ENCODE measurements at places on chromosomes 4 and X.

DNA sequence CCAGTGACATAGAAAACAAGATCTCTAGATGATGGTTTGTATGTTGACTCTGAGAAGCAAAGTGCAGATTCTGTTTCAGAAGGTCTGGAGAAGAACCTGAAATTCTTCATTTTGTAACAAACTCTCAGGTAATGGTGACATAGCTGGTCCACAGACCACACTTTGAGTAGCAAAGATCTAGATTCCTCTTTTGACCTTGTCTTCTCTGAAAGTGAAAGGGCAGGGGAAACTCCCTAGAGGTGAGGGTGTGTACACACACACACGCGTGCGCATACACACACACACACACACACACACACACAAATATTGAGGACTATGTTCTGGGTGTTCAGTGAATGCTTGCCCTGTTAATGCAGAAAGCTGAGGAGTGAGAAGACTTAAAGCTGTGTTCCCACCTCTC is 110.1 kb downstream of the NHSL2 start:
- DNase-seq = no peak

GRCh38 chr4:80431203-80431965 is 95.9 kb downstream of the CFAP299 start:
- no peak for DNase-seq

DNA sequence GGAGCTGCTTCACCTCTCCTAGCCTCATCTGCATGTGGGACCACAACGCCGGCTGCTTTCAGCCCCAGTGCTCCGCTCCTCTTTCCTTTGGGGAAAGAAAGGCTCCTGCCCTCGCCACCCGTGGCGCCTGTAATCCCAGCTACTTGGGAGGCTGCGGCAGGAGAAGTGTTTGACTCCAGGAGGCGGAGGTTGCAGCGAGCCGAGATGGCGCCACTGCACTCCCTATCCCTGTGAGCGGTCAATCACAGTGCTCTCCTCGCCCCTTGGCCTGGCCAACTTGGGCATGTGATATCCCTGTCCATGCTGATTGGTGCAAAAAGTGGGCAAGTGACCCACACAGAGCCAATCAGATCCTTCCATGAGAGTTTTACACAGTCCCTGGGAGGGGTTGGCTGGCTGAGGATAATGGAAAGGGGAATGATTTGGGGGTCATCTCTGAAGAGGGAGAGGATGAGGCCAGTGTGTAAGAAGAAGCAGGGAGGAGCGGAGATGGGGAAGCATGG is 56.2 kb downstream of the WFS1 start:
- DNase-seq = no peak

DNA sequence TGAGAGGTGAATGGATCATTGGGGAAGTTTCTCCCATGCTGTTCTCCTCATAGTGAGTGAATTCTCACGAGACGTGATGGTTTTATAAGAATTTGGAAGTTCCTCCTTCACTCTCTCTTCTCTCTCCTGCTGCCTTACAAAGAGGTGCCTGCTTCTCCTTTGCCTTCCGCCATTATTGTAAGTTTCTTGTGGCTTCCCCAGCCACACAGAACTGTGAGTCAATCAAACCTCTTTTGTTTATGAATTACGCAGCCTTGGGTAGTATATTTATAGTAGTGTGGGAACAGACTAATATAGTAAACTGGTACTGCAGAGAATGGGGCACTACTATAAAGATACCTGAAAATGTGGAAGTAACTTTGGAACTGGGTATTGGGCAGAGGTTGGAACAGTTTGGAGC is 7.8 kb upstream of the CTAG2 start:
- no peak for DNase-seq

- no peak for DNase-seq
Observed at GRCh38 chrX:119495734-119496726, 27.8 kb downstream of the SLC25A5 start.

DNA sequence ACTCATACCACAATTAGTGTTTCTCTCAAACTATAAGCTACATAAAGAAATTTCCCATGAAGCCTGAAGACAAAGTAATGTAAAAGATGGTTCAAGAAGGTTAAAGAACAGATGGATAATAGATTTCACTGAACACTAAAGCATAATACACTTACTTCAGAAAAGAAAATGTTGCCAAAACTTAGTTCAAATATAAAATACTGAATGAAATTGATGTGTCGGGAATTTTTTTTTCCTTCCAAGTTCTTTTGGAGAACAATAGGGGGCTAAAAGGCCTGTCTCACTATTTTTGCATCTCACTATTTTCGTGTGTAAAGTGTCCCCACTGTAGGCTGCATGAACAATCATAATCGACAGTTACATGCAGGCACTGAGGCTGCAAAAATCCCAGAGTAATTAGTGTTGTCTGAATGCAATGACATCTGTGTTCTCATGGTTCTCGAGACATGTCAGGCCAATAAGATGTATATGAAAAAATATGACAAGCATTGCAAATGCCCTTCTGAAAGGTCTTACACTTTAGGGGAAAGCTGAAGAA is 11.9 kb upstream of the MAB21L2 start:
- no peak for DNase-seq

- DNase-seq = no peak
Observed at GRCh38 chr4:31085689-31086088, 365.5 kb downstream of the PCDH7 start.

Data from stimulated activated CD4-positive, alpha-beta T cell treated with anti-CD3 and anti-CD28 coated beads, Interleukin-15, amount 100 ng/mL, for 1 hour (primary cell).